ENCODE measurements at places on chromosomes 7 and 10.

DNA sequence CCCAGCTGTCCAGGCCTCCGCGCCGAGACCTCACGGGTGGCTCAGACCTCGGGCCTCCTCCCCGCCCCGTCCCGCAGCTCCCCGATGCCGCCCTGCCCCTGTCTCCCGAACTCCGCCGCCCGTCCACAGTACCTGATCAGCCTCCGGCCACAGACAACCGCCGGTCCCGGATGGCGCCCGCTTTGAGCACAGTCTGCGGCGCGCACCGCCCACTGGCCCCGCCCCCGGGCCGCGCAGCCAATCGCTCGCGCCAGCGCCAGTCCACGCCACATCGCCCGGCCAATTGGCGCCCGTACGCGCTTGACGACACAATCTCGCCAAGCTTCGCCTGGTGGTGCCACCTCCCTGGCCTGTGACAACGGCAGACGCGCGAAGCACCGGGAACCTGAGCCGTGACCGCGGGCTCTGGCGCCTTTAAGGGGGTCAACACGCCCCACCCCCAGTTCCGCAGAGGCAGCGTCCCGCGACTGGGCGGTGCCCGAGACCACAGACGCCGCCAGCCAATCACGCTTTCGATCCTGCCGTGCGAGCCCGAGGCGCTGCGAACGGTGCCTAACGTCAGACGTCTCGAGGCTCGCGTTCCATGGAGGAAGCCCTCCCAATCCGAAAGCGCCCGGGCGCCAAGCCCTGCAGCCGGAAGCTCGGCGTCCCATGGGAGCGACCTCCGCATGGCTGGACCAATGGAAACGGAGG is at the start of gene IDI1:
Gene IDI1 (minus strand): TSS at position 388 of the 693 bp plus-strand sequence. CDS start 116 bp downstream, at position 272.
- peak; percentile 95 for DNase-seq

DNA sequence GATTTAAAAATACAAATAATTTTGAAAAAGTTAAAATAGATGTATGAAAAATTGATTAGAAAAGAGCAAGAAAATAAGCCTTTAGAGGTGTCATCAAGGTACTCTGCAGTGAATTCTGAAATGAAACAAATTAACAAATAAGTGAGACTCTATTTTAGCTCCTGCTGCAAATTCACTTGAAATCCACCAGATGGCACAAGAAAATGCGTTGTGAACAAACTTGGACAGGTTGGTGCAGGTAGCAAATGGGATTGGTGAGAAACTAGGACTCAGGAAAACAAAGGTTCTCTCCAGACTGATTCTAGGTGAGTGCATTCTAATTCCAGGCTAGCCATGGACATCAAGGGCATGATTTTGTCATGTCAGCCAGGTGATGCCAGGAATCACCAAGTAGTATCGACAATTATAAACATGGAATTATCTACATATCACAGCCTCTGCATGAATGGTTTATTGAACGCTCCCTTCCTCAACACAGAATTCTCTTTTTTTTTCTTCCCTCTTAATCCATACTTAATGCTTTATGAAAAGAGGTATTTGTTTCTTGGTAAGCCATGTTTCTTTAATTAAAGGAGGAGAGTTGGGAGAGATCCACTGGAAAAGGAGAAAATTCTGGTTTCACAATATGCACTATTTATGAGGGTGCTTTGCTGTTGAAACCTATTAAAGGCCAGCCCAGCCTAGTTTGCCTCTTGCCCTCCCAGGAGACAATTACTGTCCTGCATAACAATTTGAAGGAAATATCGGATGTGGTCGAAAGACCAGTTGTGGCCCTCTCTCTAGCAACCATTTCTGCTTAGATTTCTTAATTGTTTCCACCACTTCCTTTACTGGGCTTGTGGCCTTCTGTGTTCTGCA is 118.1 kb downstream of the ZNF365 start:
- DNase-seq = peak; percentile 5

DNA sequence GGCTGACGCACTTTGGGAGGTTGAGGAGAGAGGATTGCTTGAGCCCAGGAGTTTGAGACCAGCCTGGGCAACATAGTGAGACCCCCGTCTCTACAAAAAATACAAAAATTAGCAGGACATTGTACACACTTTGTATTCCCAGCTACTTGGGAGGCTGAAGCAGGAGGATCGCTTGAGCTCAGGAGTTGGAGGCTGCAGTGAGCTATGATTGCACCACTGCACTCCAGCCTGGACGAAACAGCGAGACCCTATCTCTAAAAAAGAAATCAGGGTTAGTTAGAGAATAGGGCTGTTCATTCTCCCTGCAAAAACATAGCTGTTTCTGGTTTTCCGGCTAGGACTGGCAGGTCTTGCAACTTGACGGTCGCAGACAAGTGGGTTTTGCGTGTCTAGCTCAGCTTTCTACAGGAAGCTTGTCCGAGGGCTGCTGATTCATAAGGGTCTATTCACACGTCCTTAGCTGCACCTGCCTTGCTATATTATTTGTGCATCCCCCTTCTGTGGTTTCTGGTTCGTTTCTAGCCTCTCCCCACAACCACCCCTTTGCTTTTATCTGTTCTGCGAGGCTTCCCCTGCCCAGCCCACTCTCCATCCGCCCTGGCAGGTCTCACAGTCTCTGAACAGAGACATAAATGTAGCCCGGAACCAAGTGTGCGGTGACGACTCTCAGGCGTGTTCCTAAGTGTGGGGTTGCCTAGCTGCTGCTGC is 10.7 kb downstream of the AMZ1 start:
- DNase-seq = peak; percentile 84

GRCh38 chr10:117938104-117938503 is 108.6 kb downstream of the RAB11FIP2 start:
- no peak for DNase-seq

DNA sequence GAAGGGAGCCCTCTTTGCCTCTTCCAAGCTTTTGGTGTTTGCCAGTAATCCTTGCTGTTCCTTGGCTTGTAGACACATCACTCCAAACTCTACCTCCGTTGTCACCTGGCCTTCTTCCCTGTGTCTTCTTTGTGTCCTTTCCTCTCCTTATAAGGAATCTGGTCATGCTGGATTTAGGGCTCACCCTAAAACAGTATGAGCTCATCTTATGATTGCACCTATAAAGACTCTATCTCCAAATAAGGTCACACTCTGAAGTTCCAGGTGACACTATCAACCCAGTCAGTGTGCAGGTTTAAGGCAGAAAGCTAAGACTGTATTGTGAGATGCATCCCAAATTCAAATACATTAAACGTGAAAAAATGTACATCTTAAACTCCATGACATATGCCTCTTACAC is 49.0 kb upstream of the ZRANB1 start:
- DNase-seq = no peak

- DNase-seq = no peak
These were observed 2.1 kb upstream of the CREM start for GRCh38 chr10:35124540-35124939.

- DNase-seq = no peak
These were observed 130.8 kb downstream of the CALN1 start for GRCh38 chr7:72281308-72281707.

DNA sequence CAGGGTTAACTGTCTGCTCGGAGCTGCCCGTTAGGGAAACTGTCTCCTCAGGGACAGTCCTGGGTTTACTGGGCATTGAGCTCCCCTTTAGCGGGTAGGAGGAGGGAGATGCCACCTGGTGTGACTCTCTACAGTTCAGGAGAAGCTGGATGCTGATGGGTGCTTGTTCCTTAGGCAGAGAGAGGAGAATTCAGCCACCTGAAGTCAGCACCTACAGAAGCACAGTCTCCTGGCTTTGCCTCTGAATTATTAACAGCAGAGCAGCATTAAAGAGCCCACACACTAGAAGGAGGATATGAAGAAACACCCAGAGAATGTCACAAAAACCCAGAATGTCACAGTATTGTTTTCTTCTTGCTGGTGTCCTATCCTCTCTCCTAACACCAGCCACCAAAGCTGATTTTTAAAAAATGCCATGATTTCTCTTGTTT is 696 bp downstream of the GIMAP4 start:
- peak; percentile 53 for DNase-seq

DNA sequence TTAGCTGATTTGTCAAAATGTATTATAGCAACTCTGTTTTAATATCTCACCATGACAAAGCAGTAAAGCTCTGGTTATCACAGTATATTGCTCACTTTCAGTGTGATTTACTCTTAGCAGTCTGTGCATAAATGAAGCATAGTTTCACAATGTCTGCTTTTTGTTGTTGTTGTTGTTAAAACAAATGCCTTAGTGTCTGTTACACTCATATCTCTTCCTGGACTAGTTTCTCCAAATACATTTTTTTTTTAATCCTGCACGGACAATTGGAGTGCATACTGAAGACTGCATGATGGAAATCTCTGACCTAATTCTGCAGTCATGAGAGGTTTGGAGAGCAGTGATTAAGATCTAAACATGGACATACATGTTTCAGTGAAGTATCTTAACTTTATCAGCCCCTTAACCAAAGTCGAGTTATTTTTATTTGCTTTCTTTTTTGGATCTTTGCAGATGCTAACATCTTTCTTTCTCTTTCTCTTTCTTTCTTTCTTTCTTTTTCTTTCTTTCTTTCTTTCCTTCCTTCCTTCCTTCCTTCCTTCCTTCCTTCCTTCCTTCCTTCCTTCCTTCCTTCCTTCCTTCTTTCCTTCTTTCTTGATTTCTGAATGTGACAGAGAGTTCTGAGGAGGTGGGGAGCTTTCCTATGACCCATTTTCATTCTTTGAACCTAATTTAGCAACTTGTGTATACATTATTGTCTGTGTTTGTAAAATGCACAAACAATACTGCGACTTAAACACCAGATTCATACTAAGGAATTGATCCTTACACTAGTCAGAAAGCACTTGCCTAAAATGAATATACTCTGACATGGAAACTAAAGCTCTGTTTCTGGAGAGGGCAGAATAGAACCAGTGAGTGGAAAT is 161.5 kb upstream of the AGR3 start:
- no peak for DNase-seq

DNA sequence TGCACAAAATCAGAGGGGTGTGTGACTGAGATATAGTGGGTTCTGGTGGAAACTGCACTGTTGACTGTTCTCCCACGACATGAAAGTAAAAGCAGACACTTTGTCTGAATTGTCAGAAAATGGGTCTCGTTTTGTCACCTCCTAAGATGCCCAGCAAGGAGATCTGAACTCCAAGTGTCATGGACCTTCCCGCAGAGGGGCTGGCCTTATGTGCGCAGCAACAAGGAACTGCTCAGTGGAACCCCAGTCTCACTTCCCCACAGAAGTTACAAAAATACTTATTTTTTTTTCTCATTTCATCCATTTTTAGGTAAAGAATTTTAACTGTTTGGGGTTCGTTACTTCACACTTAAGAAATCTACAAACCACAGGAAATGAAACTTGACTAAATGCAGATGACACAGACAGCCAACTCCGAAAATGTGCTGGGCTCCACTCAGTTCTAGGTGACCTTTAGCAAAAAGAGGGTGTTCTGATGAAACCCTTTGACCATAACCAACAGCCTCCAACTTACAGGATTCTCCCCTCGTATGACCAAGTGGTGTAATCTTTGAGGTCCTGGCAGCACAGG is 115.0 kb downstream of the FAM107B start:
- DNase-seq = peak; percentile 69

GRCh38 chr10:71501402-71501801 is 104.7 kb downstream of the CDH23 start:
- no peak for DNase-seq

DNA sequence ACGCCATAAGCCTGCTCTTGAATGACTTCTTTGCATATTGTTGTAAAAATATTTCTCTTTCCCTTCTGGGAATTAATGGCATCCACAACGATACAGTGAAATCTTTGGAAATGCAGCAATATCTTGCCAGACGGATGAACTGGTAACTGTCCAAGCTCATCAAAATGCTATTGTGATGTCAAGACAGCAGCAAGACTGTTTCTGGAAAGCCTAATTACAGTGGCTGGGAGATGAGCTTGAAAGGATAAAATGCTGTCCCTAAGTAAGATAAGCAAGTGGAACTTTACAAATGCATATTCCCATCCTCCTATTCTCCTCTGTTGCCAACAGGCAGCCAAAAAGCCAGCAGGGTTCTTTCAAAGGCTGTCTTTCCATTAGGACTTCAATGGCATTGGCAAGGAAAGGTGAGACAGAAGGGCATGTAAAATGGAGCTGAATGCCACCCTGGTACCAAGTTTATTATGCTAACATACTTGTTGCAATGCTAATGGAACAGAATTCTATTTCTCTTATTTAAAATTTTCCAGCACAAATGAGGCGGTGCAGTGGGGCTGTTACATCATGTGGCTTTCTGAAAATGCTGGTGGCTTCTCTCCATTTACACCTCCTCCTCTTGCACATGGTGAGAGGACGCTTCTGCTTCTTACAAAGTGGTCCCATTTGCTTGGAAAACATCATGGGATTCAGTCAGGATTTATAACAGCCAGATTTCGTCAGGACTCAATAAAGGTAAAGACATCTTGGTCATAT is 178.3 kb upstream of the PTER start:
- no peak for DNase-seq

GRCh38 chr7:112784603-112785002 is 5.6 kb downstream of the TMEM168 start:
- DNase-seq = no peak

Measured in CD4-positive, alpha-beta T cell treated with Interleukin-17A for 4 hours (primary cell).